ENCODE measurements at places on chromosomes 7 and 10.
A peak's percentile ranks its signal among the peaks of the same experiment; 100 is the strongest.

GRCh38 chr7:78326876-78327275 is 528.3 kb downstream of the PHTF2 start:
- DNase-seq, result peak; percentile 65

- no peak for DNase-seq
These were observed 94.2 kb downstream of the INSYN2A start for GRCh38 chr10:127102176-127102575.

GRCh38 chr7:95394370-95394769 is 1.8 kb downstream of the PON3 start:
- DNase-seq, result no peak

DNA sequence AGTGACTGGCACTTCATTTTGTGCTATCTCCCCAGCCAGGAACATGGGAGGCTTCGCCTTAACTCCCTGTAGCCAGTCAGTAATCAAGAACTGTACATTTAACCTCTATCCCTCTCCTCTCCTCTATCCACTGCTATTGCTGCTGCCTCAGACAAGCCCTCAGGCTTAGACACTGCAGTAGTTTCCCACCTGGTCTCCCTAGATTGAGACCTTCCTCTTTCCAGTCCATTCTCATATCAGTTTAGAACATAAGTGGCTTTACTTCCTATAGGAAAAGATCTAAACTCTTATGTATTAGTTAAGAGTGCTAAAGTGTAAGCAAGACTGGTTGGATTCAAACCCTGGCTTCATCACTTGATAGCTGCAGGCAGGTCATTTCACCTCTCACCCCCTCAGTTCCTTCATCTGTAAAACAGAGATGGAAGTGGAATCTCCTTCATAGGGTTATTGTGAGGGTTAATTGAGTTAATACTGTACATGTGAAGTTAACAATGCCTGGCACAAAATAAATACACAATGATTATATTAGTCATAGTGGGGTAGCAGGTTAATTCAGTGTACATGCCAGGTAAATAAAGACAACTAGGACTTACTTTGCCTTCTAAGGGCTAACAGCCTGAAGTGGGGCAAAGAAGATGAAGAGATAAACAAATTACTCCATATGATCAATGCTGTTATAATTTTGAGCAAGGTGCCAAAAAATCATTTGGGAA is 76.1 kb downstream of the ZNF277 start:
- no peak for DNase-seq

DNA sequence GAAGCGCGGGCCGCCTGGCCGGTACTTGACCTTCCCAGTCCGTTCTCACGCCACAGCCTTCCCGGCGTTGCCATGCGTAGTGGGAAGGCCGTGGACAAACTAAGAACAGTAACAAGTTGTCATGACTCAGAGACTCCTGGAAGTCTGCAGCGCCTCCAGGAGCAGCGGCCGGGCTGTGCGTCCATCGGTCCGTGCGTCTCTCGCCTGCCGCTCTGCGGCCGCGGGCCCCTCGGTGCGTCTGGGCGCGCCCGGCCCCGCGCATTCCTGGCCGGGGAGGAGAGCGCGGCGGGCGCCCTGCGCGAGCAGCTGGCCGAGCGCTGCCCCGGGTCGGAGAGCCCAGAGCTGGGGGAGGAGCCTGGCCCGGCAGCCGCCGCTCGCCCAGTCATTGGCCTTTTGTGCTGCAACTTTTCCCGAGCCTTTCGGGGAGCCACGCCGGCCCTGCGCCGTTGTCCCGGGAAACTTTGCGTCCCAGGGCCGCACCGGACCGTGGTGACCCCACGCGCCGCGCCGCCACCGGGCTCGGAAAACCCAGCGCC is 123.7 kb downstream of the TACC2 start:
- no peak for DNase-seq

GRCh38 chr7:137935884-137936508 is 65.9 kb downstream of the CREB3L2 start:
- no peak for DNase-seq

GRCh38 chr7:144137501-144137900 is 14.5 kb downstream of the OR2A14 start:
- no peak for DNase-seq

- no peak for DNase-seq
These were observed 236.7 kb downstream of the PHF14 start for GRCh38 chr7:11210374-11210773.

- no peak for DNase-seq
These were observed 4.4 kb downstream of the TBX20 start for GRCh38 chr7:35249537-35249907.

GRCh38 chr7:142313528-142313927 is 55.7 kb upstream of the PRSS58 start:
- DNase-seq, result no peak

DNA sequence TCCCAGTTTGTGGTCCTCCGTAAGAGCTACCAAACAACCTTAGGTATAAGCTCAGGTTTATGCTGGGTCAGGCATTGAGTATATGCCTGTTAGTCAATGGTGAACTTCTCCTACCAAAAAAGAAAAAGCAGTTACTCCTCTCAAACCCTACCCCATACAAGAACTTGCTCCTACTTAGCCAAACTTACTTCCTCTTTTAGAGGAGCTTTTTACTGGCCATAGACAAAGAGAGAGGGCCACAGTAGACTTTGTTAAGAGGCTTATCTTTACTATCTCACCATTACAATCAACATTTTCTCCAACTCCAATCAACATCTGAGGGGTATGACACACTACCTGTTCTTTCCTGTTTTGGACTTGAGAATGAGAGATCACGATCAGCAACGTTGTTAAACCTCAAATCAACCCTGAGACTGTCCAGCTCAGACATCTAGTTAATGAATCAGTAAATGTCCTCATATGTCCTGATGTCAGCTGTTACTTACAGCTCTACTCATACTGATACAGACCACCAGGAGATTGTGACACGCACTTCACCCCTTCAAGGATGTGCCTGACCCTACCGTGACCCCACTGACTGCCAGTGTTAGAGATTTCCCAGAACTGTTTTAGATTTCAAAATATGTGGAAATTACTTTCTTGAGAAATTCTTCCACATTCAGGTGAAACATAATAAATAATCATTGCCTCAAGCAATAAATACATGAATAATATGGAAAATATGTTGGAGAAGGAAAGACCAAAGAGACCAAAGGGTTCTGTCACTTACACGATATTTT is 18.4 kb upstream of the CCDC71L start:
- DNase-seq, result no peak

GRCh38 chr7:156618780-156619367 is 21.7 kb upstream of the RNF32 start:
- no peak for DNase-seq

DNA sequence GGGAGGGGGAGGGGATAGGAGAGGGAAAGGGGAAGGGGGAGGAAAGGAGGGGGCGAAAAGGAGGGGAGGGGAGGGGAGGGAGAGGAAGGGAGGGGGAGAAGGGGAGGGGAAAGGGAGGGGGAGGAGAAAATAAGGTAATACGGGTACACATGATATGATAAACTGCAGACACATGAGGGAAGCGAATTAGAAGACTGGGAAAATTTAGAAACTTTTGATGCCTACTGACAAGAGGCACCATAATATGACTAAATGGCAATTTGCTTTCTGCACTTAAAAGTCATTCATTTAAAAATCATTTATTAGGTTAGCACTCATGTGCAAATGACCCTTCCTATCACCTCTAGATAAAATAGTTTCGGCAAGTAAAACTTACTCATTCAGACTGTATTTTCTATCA is 73.6 kb downstream of the ARHGAP12 start:
- no peak for DNase-seq

GRCh38 chr7:54112567-54112966 is 429.6 kb upstream of the VSTM2A start:
- DNase-seq, result no peak

- no peak for DNase-seq
These were observed 103.4 kb downstream of the ITIH5 start for GRCh38 chr10:7563368-7563767.

DNA sequence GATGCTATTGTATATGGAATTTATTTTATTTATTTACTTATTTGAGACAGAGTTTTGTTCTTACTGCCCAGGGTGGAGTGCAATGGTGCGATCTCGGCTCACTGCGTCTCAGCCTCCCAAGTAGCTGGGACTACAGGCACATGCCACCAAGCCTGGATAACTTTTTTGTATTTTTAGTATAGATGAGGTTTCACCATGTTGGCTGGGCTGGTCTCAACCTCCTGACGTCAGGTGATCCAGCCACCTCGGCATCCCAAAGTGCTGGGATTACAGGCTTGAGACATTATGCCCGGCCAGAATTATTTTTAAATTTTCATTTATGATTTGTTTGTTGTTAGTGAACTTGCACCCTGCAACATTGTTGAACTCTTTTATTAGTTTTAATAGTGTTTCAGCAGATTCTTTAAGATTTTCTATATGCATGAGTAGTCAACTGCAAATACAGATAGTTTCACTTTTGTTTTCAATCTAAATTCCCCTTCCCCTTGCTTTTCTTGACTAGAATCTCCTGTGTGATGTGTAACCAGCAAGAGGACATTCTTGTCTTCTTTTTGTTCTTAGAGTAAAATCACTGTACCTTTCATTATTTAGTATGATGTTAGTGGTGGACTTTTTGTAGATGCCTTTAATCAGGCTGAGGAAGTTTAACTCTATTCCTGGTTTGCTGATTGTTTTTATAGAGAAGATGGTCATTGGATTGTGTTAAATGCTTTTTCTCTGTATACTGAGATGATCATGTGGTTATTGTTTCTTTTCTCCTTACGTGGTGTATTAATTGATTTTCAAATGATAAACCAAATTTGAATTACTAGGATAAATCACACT is 27.8 kb downstream of the ZNF33A start:
- no peak for DNase-seq

GRCh38 chr7:28999427-28999826 is 41.3 kb upstream of the TRIL start:
- no peak for DNase-seq

DNA sequence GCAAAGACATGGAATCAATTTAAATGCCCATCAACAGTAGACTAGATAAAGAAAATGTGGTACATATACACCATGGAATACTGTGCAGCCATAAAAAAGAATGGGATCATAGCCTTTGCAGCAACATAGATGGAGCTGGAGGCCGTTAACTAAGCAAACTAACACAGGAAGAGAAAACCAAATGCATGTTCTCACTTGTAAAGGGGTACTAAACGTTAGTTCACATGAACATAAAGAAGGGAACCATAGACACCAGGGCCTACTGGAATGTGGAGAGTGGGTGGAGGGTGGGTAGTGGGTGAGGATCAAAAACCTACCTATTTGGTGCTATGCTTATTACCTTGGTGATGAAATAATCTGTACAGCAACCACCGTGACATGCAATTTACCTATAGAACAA is 78.4 kb upstream of the GSDME start:
- DNase-seq, result no peak

DNA sequence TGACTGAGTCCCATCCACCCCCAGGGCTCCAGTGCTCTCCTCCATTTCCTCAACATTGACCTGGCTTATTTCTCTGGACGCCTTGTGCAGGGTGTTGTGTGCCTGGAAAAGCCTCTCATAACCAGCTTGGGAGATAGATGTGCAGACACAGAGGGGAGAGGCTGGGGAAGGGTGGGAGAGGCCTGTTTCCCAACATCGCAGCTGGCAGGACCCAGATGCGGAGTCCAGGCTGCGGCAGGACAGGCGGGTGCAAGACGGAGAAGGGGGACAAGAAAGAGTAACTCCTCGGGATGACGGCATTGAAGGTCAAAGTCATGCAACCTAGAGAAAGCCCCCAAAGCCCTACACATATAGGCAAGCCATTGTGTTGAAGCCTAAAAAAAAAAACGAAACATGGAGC is 54.1 kb upstream of the ANTXRL start:
- DNase-seq, result no peak

GRCh38 chr10:34864149-34865067 is 49.3 kb upstream of the PARD3 start:
- DNase-seq, result no peak

DNA sequence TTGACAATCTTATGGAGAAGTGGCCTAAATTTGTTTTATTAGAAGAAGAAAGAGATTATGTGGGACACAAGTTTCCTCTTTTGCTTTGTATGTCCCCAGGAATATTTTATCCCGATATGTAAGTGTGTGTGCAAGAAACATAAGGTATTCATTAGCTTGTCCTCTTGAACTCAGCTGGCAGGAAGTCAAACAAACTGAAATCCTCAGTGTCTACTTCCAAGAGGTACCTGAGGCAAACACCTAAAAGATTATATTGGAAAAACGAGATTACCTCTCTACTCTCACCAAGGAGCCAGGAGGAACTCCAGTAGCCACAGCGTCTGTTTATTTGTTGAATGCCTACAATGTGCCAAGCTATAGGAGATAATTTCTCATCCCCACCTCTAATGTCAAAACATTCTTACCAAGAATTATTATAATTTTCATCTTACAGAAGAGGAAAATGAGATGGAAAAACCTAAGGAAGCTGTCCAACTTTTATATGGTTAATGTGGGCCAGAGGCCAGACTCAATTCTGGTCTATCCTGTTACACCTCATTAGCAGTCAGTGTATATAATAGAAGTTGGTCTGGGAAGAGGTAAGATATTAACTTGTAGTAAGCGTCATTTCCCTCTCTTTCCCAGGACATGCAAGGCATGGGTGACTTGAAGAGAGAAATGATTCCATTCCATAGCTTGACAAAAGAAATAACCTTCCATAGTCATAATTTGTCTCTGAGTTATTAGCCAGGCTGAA is 692.7 kb downstream of the MAGI2 start:
- DNase-seq, result no peak

- DNase-seq, result no peak
These were observed 29.4 kb upstream of the GRB10 start for GRCh38 chr7:50812094-50812493.
